ENCODE measurements at places on chromosomes 5 and 9. TPM values are rescaled to one million over a fixed set of nuclear protein-coding genes. Genes with fewer than 3 reads are reported as not detected.

C9orf50 gene
- polyA plus RNA-seq = not detected

LCN9 gene
- polyA plus RNA-seq = 2.5 TPM

MLLT3 gene
- polyA plus RNA-seq = 68.9 TPM

NIPBL gene
- polyA plus RNA-seq = 27.5 TPM

LHX3 gene
- not detected for polyA plus RNA-seq

PCDHA3 gene
- polyA plus RNA-seq = 3.0 TPM

F2RL1 gene
- polyA plus RNA-seq = 0.12 TPM

SPINK1 gene
- polyA plus RNA-seq = not detected

SPINK4 gene
- not detected for polyA plus RNA-seq

OGN gene
- 0.12 TPM for polyA plus RNA-seq

LRRC70 gene
- 1.5 TPM for polyA plus RNA-seq

CDX1 gene
- polyA plus RNA-seq = not detected

FOXD4L3 gene
- not detected for polyA plus RNA-seq

ZDHHC11B gene
- polyA plus RNA-seq = 12.1 TPM

LHFPL2 gene
- polyA plus RNA-seq = 3.4 TPM

IGIP gene
- polyA plus RNA-seq = 4.4 TPM

SPINK5 gene
- 1.8 TPM for polyA plus RNA-seq

PNPLA7 gene
- 0.72 TPM for polyA plus RNA-seq

ZNF474 gene
- polyA plus RNA-seq = 0.14 TPM

HAVCR2 gene
- 1.1 TPM for polyA plus RNA-seq

P4HA2 gene
- polyA plus RNA-seq = 1.4 TPM

DAB2 gene
- 0.63 TPM for polyA plus RNA-seq

NR5A1 gene
- polyA plus RNA-seq = 2.4 TPM

FGFR4 gene
- polyA plus RNA-seq = 10.3 TPM

ADAMTS12 gene
- 0.08 TPM for polyA plus RNA-seq

PTGDS gene
- polyA plus RNA-seq = 2.0 TPM

GRXCR2 gene
- 0.36 TPM for polyA plus RNA-seq

FAT2 gene
- not detected for polyA plus RNA-seq

DNAI1 gene
- polyA plus RNA-seq = 0.99 TPM

GFRA3 gene
- not detected for polyA plus RNA-seq

GARNL3 gene
- 43.8 TPM for polyA plus RNA-seq

MYOZ3 gene
- polyA plus RNA-seq = not detected

ALDH7A1 gene
- 26.4 TPM for polyA plus RNA-seq

DAPK1 gene
- polyA plus RNA-seq = 57.3 TPM

ANKRD55 gene
- polyA plus RNA-seq = 22.1 TPM

ZNF618 gene
- polyA plus RNA-seq = 7.1 TPM

ZFAND5 gene
- 338 TPM for polyA plus RNA-seq

MARCOL gene
- polyA plus RNA-seq = not detected

TAF1L gene
- not detected for polyA plus RNA-seq

FOXD4 gene
- 2.3 TPM for polyA plus RNA-seq

SPAAR gene
- polyA plus RNA-seq = 0.35 TPM

NUTM2F gene
- polyA plus RNA-seq = 1.5 TPM

GADD45G gene
- 161 TPM for polyA plus RNA-seq

MTMR12 gene
- 15.5 TPM for polyA plus RNA-seq

CDH9 gene
- polyA plus RNA-seq = 1.7 TPM
